ENCODE measurements at places on chromosomes 1 and 21.

DNA sequence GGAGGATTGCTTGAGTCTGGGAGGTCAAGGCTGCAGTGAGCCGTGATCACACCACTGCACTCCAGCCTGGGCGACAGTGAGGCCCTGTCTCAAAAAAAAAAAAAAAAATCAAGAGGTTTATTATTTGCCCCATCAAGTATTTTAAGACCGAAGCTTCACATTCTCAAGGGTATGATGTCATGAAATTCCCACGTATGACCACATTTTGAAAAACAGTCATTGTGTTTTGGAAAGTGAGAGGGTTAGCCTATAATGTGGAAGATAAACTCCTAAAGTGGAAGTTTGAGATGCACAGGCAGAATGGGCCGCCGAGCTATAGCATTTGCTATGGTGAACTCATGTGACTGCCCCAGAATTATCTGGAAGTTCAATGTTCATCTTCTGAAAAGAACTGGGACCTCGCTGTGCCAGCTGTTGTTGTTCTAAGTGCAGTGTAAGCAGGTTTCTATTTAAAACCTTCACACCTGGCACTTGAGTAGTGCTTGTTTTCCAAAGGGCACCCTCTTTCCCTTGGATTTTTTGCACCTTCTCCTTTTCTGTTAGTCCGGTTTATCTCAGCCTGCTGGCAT, 96.9 kb upstream of the SLC25A33 start:
- DNase-seq: no peak

DNA sequence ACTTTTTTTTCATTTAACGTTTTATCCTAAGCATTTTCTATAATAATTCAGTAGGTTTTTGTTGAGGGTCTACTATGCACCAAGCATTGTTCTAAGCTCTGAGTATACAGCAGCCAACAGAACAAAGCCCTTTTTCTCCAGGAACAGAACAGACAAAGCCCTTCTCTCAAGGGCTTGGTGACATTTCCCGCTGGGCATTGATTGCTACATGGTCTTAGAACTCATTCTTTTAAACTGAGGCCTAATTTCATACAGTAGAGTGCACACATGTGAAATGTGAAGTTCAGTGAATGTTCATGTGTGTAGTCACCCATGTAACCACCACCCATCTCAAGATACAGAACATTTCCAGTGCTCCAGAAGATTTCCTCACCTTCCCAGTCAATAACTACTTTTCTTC, 15.2 kb upstream of the PDIK1L start:
- no peak for DNase-seq

DNA sequence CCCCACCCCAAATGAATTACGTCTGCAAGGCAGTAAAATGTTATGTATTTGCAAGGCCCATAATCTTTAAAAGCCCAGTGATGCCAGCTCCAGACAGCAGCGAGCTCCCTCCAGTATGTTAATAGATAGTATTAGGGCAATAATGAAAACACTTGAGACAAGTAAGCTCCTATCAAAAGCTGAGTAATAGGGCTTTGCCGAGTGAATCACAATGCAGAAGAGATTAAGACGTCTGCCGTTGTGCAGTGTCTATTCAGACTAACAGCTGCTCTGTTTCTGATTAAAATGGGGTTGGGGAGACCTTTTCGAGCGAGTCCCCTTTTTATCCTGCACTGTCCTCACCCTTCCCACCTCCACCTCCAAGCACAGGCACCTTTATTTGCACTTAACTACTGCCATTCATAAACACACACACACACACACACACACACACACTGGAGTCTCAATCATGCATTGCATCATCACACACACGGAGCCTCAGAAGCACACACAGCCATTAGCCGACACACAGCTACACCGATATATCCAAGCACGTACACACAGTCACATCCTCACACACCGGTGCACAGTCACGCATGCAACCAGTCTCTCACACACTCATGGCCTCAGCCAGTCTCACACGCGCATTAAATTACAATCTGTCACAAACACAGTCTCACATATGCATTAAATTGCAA, 46.0 kb upstream of the FOXO6 start:
- no peak for DNase-seq

DNA sequence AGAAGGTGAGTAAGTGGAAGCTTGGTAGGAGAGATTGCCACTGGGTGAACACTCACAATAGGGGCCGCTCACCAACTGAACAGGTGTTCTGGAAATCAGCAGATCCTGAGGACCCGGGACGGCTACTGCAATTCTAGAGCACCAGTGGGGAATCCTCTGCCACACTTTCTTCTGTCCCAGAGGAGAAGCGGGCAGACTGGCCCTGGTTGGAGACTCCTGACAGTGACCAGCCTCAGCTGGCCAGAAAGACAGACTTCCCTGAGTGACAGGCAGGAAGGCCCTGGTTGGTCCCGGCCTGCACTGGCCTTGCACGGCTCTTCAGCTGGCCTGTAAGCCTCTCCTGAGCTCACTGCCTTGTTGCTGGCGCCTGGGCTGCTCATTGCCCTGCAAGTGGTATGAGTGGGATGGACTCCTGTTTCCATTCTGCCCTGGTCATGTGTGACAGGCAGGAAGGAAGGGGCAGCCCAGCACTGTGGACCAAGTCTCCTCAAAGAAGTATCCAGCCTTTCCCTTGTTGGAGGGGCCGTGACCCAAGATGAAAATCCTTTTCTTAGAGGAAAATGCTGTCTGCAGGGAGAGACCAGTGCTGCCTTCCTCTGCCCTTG, 34.5 kb downstream of the MAN1C1 start:
- DNase-seq: no peak

DNA sequence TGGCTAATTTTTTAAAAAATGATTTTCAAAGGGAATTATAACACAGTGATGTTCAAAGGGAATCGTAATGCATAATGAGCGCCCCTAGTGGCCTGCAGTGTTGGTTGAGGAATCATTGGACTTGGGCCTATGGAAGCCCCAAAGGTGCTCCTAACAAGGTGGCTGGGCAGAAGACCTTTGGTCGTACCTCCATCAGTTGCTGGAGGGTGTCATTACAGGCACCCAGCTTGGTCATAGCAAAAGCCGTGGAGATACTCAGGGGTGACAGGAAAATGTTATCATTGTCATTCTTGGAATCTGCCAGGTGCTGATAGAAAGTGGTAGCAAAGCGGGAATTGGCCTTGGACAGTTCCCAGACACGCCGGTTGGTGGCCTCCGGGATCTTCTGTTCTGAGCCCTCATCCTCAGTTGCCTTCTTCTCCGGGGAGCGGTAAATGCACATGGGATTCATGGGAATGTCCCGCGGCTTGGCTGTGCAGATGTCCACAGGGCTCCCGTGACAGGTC, 2.7 kb downstream of the SERPINC1 start:
- DNase-seq: peak; percentile 16

Measured in stimulated activated CD4-positive, alpha-beta T cell treated with anti-CD3 and anti-CD28 coated beads, Interleukin-4, amount 100 ng/mL, for 24 hours (primary cell).